Stimulated activated CD4-positive, alpha-beta T cell treated with anti-CD3 and anti-CD28 coated beads, Interleukin-4, amount 100 ng/mL, for 1 hour (primary cell): ENCODE measurements at places on chromosomes 11 and 22.

DNA sequence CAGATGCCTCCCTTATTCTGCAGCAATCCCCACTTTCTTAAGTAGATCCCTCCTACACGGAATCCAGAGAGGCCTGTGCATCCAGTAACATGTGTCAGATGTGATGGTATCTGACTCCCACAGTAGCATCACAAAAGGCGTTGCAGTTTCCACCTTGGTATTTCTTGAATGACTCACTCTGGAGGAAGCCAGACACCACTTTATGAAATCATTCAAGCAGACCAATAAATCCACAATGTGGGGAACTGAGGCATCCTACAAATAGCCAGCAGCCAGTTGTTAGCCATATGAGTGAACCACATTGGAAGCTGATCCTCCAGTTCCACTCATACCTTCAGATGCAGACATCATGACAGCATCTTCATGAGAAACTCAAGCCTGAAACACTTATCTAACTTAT, 798.1 kb downstream of the OPCML start:
- DNase-seq, result no peak

GRCh38 chr11:33618956-33619355, 81.7 kb downstream of the C11orf91 start:
- DNase-seq, result no peak

DNA sequence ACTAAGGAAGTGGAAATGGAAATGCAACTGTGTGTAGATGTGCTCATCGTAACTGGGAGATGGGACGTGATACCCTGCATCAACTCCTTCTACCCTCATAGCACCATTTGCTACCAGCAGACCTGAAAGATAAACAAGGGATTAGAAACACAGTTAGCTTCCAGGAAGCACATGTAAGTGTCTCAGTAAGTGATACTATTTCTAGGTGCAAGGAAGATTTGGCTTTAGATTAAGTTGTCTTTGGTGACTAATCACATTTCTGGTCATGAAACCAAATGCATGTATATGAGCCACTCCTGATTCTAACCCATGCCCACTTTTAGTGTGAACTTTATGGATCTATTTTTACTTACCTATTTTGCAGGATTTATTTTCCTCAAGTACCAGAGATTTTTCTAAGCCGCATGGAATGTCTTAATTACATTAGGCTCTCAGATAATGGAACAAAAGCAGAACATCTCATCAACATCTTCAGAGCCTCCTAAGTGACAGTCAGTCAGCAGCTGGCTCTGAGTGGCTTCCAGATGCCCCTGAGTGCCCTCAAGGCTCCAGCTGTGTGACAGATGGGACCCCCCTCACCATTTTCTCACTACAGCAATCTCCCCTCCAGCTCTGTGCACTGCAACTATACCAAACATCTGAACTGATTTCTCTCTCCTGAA, 21.2 kb downstream of the SLC5A12 start:
- DNase-seq, result no peak

- no peak for DNase-seq
These were observed 44.5 kb downstream of the ME3 start for GRCh38 chr11:86627776-86628455.

GRCh38 chr22:32752326-32752725, 49.2 kb upstream of the TIMP3 start:
- no peak for DNase-seq

DNA sequence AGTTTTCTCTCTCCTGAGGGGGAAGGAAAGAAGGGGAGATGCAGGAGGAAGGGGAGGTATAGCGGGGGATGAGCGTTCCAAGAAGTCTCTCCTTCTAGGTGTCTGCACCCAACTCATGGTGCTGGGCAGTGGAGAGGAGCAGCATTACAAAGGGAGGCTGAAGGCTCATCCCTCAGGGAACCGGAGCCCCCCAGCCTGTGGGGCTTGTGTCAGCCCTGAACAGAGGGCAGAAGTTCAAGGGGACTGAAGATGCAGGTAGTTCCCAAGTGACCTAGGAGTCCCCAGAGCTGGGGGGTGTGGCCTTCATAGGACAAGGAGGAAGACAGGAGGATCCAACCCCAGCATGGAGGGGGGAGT, 1.8 kb downstream of the C11orf68 start:
- no peak for DNase-seq

- DNase-seq, result no peak
These were observed 16.4 kb downstream of the TEAD1 start for GRCh38 chr11:12690663-12691062.

- DNase-seq, result peak; percentile 46
These were observed 486 bp downstream of the STIM1 start for GRCh38 chr11:3855808-3856491.

DNA sequence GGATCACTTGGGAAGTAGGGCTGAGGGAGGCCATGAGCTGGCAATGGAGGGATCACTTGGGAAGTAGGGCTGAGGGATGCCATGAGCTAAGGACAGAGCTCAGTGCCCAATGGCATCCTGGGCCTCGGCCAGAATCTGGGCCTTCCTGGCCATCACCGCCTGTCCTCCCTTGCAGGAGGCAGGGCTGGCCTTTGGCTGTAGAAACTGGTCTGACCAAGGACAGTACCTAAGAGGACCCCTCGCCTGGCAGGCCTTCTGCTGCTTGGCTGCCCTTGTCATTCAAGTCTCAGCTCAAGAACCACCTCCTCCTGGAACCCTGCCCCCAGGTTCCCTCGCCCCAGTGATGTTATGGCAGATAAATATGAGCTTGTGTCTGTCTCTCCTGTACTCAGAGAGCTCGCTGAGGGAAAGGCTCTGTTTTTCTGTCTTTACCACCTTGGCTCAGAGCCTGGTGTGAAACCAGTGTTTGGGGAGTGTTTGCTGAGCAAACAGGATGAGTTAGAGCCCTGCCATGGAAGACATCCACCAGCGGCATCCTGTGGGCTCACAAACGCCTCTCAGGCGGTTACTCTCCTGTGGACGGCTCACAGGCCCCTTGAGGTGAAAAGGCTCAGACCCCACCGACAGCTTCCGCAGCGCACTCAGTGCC, 19.3 kb upstream of the RASL10A start:
- no peak for DNase-seq

DNA sequence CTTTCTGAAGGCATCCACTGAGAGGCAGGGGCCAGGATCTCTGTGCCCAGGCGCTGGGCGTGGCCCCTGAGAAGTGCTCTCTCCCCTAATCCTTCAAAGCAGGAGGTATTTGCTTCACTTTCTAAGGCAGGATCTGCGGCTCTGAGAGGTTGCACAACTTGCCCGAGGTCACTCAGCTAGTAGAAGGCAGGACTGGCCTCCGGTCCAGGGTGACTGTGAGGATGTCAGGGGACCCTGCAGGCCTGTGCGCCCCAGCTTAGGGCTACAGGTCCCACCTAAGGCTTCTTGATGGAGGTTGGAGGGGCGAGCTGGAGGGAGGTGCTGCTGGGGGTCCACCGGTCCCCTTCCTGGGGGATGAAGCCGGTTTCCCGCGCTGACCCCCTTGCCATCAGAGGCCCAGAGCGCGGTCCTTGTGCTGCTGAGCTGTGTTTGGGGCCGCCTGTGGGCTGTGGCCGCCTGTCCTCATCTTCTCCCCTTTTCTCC, 979 bp downstream of the SMIM38 start:
- no peak for DNase-seq

- no peak for DNase-seq
These were observed 37.2 kb downstream of the OR2AG2 start for GRCh38 chr11:6734616-6735015.

DNA sequence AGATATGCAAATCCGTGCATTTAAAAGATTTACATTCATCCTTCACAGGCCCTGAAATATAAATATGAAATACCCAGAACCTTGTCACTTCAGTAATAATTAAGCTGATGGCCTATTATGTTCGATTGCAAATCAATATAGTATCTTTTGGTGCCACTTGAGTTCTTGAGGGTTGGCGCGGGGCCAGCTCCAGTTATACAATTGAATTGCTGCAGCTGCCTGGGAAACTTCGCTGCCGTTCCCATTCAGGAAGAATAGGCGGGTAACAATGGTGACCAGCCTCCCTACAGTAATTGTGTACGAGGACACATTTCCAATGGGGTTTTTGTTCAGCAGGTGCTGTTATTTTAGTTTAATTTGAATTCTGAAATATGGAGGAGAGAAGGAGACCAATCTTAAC, 451.2 kb downstream of the INSC start:
- DNase-seq, result no peak

DNA sequence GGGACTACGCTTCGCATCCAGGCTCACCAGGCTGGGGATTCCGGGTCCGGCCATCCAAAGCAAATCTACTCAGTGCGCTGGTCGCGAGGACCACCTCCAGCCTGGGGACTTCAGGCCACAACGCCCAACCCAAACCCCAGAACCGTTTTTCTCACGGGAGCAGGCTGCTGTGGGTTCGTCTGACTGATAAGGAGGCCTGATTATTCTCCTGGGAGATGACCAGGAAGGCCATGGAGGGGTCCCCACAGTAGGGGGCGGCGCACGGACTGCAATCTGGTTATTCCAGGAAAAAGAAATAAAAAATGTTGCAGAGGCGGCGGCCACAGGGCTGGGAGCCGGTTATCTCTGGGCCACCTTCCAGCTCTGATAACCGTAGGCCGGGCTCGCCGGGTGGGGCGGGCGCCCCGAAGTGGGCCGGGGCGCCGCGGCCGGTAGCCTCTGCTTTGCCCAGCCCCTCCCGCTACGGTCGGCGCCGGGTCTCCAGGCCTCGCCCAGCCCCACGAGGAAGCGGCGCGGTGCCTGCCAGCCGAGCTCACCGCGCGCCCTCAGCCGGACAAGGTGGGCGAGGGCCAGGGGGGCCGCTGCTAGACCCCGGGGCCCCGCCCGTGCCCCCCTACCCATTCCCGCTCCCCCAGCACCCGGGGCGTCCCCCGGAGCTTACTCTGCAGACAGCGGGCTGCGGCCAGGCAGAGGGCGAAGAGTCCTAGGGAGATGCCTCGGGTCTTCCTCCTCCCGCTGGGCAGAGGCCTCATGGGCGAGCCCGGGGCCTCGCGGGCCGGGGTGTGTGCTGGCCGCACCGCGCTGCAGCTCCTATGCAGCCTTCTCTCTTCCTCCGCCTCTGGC, 446 bp downstream of the VSTM5 start:
- no peak for DNase-seq

DNA sequence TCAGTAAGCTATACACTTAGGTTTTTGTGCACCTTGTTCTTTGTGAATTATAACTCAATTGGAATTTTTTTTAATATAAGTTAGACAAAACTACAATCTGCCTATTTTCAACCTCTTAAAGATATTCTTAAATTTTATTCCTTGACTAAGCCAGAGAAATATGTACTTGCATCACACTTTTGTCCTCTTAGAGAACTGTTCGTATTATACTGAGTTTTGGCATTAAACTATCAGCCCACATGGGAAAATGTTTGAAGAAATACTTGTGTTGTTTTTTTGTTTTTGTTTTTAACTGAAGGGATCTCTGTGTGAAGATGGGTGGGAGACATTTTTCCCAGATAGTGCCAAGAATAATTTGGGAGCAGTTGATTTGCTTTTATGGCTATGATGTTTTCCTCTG, 25.3 kb downstream of the CEP295 start:
- DNase-seq, result no peak

GRCh38 chr11:86446163-86446923, 71.7 kb downstream of the CCDC81 start:
- DNase-seq, result no peak

- peak; percentile 14 for DNase-seq
These were observed 35.5 kb downstream of the PIWIL4 start for GRCh38 chr11:94602430-94603372.

GRCh38 chr11:11513422-11513821, 108.4 kb downstream of the GALNT18 start:
- DNase-seq, result no peak

GRCh38 chr22:49574881-49575702, 252.6 kb downstream of the BRD1 start:
- no peak for DNase-seq

DNA sequence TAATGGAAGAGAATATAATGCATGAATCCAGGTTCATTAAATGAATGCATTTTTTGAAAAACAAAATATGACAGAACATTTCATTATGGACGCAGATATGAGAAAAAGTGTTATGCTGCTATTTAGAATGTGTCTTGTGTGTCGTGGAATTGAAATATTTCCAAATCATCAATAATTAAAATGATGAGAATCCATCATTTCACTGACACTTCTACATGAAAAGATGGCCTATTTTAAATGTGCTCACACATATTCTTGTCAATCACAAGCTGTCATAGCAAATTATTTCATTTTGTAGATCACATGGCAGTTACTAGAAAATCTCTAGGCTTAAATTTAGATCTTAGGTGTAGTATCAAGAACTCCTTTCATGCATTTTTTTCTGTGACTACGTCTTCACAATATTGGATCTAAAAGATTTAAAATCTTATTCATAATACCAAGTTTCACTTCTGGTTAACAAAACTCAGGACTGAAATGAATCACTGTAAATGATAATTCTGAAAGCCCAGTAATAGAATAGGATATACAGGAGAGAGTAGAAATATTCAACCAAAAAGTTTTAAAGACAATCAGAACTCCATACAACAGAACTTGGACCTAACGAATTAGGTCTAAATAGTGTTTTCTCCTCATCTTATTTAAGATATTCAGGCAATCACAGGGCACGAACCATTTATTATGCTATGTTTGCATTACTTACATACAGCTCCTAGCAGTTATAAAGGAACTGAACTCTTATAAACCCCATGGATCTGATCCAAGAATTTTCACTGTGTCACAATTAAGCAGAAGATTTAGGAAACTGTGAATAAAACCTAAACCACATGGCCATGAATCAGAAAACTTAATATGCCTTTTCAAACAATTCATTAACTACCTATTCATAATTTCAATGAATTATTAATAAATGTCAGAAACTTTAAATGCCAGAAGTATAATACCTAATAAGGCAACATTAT, 67.7 kb downstream of the DCDC1 start:
- DNase-seq, result no peak

DNA sequence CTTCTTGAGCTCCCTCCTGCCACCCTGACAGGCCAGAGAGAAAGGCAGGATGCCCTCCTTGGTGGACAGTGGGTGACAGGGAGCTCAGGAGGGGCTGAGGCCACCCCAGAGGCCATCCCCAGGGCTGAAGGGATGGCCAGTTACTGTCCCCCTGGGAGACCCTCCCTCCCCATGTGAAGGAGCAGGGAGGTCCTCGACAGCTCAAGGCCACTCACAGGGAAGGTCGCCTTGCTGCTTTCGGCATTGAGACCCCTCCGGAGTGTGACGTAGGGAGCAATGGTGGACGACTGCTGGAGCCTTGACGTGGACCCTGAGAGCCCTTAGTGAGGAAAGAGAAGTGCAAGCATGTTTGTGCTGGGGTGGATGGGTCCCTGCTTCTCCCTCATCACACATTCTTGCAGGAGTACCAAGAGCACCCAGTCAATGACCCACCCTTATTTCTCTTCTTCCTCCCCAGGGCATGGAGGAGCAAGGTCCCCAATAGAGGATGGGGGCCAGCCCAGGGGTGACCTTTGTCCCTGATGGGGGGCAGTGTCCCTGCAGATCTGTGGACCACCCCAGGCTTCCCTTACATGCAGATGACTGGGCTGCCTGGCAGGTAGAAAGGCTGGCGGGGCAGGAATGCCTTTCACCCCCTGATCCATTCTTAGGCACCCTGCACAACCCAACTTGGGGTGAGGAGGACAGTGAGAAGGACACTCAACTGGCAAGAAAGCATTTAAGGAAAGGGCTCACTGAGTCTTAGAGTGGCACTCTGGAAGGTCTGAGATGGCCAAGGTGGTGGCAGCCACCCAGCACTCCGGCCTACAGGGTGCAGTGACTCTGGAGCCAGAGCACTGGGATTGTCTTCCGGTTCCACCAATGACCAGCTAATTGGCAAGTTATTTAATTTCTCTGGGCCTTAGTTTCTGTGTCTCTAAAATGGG, 51.4 kb downstream of the C11orf58 start:
- DNase-seq, result no peak

GRCh38 chr11:10490398-10491241, 35.6 kb downstream of the AMPD3 start:
- no peak for DNase-seq
